ENCODE measurements at places on chromosomes 7 and 10.

DNA sequence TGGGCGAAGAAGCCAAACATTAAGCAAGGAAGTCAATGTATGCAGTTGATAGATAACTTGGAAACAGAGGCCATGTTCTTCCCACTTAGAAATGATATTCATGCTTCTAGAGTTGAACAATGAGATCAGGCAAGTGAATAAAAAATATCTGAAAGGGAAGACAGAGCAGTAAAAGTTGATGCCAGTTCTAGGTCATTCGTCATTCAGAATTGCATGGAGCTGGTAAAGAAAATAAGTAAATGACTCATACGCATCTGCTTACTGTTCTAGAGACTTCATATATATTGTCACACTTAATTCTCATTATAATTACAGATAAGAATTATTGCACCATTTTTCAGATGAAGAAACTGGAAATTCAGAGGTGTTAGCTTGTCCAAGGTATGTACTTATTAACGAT lies 158.9 kb upstream of the FERD3L start:
- DNase-seq = no peak

- no peak for DNase-seq
These were observed 489.1 kb upstream of the CELF2 start for GRCh38 chr10:10528563-10528910.

DNA sequence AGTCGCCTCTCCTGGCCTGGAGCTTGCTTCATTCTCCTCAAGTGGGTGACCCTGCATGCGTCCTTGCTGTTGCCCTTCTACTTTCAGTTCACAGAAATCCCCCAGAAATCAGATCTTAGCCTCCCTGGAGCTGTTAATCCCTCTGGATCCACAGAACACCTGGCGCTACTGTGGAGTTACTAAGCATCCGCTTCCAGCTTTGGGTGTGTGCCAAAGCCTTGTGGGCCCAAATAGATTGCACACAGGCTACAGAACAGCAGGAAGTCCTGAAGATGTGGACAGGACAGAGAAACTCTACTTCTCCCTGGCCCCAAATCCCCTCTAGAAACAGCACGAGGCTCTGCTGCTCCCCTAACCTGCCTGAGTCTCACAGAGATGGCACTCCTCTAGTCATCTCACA lies 36.6 kb upstream of the PDLIM1 start:
- peak; percentile 57 for DNase-seq

DNA sequence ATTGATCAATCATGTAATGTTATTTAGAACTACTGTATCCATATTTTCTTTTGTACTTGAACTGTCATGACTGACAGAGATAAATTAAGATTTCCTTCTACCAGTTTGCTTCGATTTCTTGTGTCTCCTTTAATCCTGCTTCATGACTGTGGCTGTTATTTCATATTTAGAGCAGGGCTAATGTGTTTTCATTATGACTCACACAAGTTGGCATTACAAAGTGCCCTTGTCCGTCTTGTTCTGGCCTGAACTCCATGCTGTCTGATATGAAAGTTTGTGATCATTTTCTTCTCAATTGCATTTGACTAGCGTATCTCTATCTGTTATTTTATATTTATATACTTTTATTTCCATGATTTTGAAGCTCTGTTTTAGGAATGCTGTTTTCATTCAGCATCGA lies 344.1 kb upstream of the PRKCQ start:
- no peak for DNase-seq

GRCh38 chr10:7408291-7409044 lies 2.4 kb downstream of the SFMBT2 start:
- peak; percentile 72 for DNase-seq

GRCh38 chr10:24255881-24256311 lies 47.0 kb downstream of the KIAA1217 start:
- no peak for DNase-seq

DNA sequence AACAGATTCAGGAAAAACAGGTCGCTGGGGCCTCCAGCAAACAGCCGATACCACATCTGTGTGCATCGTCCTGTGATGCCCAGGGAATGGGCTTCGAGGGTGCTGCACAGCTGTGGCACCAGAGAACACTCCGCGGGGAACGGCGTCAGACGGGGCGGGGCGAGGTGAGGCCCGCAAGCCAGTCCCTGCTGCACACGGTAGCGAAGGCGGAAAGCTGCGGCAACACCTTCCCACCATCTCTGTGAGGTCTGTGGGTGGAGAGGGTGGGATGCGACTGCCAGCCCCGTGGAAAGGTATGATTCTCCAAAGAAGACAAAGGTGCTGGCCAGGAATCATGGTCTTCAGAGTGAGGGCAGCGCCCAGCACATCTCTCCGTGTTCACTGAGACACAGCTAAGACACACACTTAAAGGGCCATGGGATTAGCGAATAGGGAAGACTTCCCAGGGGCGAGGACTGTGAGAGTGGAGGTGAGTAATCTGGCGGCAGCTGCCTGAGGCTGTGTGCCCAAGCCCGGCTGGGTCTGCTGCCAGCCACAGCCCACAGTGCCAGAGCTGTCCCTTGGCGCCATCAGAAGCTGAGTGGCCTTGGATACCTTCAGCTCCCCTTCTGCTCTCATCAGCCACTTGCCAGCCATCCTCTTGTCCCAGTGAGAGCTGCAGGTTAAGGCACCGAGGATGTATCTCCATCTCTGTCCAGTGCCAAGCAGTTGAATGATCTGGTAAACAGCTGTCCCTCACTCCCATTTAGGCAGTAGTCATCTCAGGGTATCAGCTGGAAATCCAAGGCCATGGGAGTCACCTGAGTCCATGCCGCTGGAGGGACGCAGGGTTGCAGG lies 17.6 kb downstream of the PRKAG2 start:
- DNase-seq = no peak

DNA sequence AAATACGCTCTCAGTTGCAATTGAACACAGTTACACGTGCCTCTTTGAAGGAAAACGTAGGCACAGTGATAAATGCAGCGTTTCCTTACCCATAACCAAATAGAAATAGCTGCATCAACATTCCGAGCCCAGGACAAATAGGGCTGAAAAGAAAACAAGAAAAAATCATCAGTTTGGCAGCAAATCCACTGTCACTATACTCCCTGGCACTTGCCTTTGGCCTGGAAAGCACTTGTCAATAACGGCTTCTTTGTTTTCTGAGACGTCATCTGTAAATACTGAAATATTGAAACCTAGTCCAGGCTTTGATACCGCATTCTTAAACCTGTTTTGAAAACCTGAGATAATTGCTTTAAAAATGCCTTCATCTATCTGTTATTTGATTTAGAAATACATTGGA lies 167.2 kb upstream of the AKR1E2 start:
- no peak for DNase-seq

DNA sequence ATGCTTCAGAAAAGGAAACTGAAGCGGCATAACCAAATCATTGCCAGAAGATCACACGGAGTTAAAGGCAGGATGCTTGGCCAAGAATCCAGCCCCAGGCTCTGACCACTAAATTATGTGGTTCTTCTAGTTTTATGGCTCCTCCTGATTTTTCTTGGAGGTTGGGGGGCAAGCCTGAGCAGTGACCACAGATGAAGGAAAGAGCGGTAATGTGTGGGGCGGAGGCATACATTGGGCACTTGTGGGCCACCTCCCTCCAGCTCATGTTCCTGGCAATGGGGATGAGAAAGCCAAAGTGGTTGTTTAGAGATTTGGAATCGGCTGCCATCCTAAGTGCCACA lies 3.2 kb downstream of the TRPV6 start:
- DNase-seq = no peak

DNA sequence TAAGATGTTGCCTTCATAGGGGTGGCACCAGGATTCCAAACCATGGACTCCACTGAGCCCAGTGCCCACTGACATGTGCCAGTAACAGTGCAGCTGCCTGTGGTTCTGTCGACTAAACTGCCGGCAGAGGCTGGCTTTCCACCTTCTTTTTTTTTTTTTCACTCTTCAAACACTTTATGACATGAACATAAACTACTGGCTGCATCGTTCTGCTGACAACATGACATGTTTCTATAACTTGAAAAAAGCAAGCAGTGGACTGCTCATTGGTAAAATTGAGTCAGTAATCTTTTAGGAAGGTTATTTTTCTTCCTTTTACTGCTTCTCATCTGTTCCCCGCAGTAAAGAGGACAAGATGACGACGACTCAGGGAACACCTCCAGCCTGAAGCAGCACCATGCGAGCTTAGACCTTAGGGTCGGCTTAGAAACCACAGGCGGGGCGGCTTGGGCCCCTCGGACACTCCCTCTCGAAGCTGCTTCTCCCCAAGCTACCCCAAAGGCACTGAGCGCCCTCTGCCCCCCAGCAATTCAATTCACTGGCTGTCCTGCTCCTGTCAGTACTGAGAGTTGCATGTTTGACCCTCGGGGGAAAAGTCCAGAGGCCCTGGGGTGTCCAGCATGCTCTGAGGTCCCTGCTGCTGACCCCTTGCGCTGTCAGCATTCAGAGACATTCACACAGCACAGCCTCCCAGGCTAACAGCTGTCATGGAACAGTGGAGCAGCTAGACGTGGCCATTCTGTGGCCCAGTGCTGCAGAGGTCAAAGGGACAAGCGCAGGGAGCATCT lies 112.5 kb downstream of the EGFR start:
- DNase-seq = no peak

DNA sequence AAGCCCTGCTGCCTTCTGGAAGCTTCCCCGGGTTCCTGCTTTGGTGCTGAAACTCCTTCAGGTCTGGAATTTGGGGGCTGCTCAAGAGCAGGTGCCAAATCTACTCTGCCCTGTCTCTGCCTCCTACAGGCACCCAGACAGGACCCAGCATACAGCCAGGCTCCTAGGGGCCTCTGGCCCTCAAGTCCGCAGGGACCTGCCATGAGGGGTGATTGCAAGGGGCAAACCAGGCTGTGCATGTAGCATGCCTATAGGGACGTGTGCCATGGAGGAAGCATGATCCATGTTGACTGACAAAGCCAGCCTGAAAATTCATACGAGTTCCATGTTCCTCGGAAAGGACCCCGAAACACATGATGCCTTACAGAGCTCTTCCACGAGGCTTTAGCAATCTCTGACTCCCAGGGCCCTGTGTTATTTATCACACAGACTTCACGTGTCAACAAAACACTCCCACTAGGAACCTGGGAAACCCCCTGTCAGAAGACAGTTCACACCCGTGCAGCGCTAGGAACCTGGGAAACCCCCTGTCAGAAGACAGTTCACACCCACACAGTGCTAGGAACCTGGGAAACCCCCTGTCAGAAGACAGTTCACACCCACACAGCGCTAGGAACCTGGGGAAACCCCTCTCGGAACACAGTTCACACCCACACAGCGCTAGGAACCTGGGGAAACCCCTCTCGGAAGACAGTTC lies 75.3 kb upstream of the DNAAF5 start:
- no peak for DNase-seq

DNA sequence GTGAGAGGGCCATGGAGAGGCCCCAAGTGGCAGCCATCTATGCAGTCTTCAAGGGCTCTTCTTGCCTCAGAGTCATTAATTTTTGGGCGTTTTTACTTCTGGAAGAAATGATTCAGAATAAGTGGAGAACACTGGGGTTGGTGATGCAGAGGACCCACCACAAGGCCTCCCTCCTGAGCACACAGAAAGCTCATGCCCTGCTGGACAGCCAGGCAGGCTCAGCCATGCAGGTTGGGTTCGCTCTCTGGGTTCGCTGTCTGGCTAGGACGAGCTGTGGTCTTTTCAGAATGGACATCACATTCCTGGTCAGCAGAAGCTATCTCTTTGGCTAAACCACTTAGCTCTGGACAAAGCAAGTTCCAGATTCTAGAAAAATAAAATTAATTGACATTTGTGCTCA lies 480.8 kb downstream of the RPS24 start:
- DNase-seq = no peak

GRCh38 chr10:5895365-5895764 lies 5.3 kb downstream of the FBH1 start:
- DNase-seq = no peak

- no peak for DNase-seq
These were observed 454.5 kb upstream of the FZD8 start for GRCh38 chr10:36096576-36096975.

DNA sequence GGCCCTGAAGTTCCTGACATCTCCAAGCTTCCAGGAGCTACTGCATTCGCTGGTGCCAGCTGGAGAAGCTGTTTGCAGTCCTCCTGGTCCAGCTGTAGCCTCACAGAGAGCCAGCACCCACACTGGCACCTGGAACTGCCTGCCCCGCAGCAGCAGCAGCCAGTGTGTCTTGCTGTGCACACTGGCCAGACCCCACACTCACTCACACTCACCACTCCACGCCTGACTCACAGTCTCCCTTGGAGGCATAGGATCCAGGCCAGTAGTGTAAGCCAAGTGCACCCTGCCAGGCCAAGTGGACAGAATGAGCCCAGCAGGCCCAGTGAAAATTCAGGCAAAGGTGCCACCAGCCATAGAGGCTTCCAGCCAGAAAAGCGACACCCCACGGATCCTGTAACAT lies 566.3 kb downstream of the GRM8 start:
- DNase-seq = no peak

- no peak for DNase-seq
These were observed 27.0 kb downstream of the GTF2I start for GRCh38 chr7:74684473-74684872.

- no peak for DNase-seq
These were observed 68.8 kb downstream of the TRIL start for GRCh38 chr7:28889290-28889689.

GRCh38 chr7:99997545-99998137 lies 17.8 kb upstream of the ZKSCAN1 start:
- DNase-seq = peak; percentile 48

GRCh38 chr7:48244864-48245271 lies 73.6 kb downstream of the ABCA13 start:
- no peak for DNase-seq

DNA sequence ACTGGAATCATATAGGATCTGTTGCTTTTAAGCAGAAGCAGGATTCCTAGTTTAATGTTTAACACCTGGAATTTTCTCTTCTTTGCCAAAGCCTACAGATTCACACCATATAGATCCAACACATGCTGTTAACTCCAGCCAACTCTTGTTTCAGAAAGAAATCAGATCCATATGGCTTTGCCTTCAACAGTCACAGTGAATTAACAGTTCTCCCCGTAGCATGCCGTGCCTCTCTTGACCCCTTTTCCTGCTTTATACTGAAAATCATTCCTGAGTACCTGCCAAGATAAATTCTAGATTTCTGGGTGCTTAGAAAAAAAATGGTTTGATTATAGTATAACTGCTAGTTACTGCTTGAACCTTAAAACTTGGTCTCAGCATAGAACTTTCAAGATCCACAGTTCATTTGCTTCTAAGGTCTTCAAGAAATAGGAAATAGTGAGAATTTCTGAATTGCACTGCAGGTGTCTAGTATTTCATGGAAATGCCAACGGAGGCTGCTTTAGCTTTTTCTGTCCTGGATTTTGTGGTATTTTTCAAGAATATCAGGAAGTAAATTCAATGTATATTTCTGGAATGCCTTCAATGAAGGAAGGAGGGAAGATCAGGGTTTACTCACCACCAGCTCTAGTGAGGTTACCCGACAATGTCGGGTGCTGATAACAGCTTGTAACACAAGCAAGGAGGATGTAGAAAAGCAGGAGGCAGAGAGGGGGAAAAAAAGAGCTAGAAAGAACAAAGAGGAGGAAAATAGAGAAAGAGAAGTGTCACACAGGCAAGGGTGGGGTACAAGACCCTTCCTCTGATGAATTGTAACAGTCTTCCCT lies 6.6 kb downstream of the AASS start:
- no peak for DNase-seq

- no peak for DNase-seq
These were observed 9.4 kb upstream of the PGAM1 start for GRCh38 chr10:97416565-97416964.

GRCh38 chr10:34168439-34168838 lies 646.7 kb downstream of the PARD3 start:
- DNase-seq = no peak

GRCh38 chr10:27783660-27784059 lies 38.0 kb upstream of the MKX start:
- DNase-seq = no peak

All from uterus (tissue), 4 donors.